Uterus (tissue), 4 donors: ENCODE measurements at places on chromosomes 4 and X.

DNA sequence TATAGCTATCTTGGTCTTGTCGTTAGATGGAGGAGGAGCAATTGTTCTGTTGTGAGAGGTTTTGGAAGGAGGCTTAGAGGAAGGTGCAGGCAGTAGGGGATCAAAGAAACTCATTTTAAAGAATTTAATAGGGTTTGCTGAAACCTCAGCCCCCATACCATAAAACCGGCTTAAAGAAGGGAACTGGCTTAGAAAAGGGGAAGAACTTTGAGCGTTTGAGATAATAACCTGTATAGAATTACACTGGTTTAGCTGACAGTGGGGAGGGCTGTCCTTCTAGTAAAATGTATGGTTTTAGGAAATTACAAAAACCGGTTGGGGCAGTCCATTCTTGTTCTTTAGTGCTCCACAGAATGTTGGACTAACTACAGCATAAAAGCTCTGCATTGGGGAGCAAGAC lies 128.1 kb downstream of the KDM6A start:
- no peak for DNase-seq

GRCh38 chr4:2258091-2259035 lies 3.5 kb downstream of the MXD4 start:
- peak; percentile 17 for DNase-seq

DNA sequence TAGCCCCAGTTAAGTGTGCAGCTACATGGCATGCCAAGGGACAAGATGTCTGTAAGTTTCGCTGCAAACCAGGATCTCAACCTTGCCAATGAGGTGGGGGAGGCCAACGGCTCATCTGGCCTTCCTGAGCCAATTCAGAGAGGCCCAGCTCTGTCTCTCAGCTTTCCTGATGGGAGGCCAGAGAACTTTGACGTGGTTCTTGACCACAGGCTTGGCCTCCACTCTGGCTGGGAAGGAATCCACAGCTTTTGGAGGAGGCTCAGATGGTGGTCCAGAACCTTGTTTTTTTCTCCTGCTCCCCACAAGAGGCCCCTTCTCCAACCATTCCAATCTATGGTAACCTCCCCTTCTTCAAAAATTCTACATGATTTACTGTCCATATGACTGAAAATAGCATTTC lies 9.8 kb downstream of the CAPN6 start:
- DNase-seq: no peak

DNA sequence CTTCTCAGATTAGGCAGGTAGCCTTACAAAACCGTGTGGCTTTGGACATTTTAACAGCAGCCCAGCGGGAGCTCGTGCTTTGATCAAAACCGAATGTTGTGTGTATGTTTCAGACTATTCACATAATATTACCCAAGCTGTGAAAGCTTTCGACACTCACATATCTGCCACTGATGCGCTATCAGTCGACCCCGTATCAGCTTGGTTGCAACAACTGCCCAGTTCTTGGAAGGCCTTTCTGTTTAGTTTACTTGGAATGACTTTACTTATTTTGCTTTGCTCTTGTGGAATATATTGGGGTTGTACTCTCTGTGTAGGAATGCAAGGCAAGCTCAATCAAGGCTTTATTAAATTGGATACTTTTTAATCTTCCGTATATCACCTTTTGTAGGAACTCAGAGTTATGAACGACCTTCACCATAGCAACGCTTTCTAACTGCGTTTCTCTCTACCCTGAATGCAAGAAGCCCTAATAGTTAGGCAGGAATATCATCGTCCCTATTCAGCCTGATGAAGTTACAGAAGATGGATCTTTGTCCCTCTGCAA lies 107.5 kb downstream of the GLUD2 start:
- no peak for DNase-seq

GRCh38 chrX:12494400-12495138 lies 296.6 kb upstream of the PRPS2 start:
- DNase-seq: no peak

GRCh38 chrX:136328933-136329332 lies 28.2 kb downstream of the ADGRG4 start:
- DNase-seq: no peak

- DNase-seq: no peak
Measured at GRCh38 chrX:13126775-13127174, 82.4 kb upstream of the FAM9C start.

DNA sequence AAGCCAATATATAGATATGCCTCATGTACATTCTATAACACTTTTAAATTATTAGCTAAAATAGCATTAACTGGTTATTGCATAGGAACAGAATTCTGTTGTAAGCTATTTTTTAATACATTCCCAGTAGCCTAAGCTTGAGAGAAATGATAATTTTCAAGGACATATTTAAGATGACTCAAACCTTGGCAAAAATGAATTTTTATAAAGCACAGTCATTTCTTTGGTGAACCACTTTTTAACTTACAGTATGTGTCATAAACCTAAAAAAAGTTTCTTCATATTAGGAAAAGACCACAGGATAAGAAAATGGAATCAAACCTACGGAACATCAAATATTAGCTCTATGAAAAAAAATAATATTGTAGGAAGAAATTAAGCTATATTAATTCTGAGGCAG lies 986.3 kb downstream of the STIM2 start:
- no peak for DNase-seq

DNA sequence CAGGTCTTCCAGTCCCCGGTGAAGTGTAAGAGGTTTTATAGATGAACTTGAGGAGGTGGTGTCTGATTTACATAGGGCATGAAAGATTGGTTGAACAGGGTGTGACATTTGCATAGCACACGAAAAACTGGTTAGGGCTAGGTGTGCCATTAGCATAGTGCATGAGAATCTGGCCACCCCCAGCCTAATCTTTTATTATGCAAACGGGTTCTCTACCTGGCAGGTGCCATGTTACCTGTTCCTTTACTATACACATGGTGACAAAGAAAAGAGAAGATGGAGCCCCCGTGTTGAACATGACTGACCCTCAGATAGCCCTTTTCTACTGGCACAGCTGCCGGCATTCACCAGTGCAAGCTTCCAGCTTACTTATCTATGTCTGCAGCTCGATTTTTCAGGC lies 71.0 kb downstream of the UCHL1 start:
- no peak for DNase-seq

GRCh38 chr4:141240671-141241070 lies 20.0 kb downstream of the ZNF330 start:
- no peak for DNase-seq

DNA sequence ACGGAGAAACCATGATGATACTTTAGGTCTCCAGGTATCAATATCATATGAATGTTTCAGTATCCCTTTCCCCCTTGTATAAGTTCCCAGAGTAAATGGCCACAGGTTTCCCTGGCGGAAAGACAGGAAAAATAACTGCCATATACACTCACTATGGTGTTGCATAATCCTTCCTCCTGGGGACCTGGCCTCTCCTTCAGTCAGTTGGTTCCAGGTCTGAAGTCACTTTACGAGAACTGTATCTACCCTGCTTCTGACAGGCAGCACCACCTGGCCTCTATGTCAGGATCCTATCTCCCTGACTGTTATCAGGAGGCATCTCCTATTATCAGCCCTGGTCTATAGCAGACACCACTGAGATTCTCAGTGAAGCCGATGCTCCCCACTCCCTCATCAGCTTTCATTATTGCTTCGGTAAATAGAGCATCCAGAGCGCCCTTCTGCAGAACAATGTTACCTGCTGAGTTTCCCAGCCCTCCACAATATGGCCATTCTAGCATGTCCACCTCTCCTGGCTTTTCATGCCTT lies 22.6 kb downstream of the HAUS3 start:
- DNase-seq: no peak

DNA sequence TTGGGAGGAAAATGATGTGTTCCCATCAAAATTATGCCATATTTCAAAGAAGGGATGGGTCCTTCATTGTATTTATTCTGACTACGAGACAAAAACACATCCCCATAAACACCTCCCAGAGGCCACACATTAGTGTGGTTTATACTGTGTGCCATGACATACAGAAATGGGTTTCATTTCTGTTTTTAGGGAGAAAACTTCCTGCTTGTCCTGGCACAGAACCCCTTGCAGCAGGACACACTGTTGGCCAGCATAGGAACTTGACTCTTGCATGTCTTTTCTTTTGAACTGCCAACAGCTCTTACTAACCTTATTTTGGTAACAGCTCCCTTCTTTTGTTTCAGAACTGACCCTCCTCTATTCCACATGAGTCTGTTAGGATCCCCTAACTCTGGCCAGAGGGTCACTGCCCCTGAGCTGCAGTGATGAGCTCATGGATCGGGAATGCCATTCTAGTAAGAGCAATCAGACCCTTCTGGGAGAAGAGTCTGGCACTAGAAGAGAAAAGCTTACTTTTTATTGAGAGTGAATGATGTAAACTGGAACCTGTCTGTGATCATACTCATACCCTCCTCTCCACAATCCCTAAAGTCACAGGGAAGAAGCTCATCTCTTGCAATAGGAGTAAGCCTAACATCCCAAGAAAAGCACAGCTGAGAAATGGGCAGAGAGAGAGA lies 86.4 kb downstream of the SMIM20 start:
- no peak for DNase-seq
